ENCODE measurements at places on chromosomes 3 and 15.

- peaks cover 47% of the 10 kb centered on the region for H3K36me3 ChIP-seq
- H3K27ac ChIP-seq = no peak overlapping the region
- H3K4me1 ChIP-seq = peaks cover 22% of the 10 kb centered on the region
- H3K27me3 ChIP-seq = no peaks in the 10 kb centered on the region
- no peak for DNase-seq
These were observed 82.2 kb upstream of the SATB1 start for GRCh38 chr3:18507333-18507732.

- no peaks in the 10 kb centered on the region for H3K36me3 ChIP-seq
- no peaks in the 10 kb centered on the region for H3K4me1 ChIP-seq
- DNase-seq = no peak
- H3K27ac ChIP-seq = no peak overlapping the region
- no peak overlapping the region for H3K4me3 ChIP-seq
- no peaks in the 10 kb centered on the region for H3K27me3 ChIP-seq
These were observed 278.3 kb downstream of the CHL1 start for GRCh38 chr3:474828-475227.

GRCh38 chr3:125340121-125340520 lies 35.0 kb downstream of the ZNF148 start:
- no peak for DNase-seq
- H3K36me3 ChIP-seq = peaks cover 63% of the 10 kb centered on the region
- no peak overlapping the region for H3K27ac ChIP-seq
- no peaks in the 10 kb centered on the region for H3K27me3 ChIP-seq
- H3K4me3 ChIP-seq = no peak overlapping the region
- H3K4me1 ChIP-seq = peaks cover 23% of the 10 kb centered on the region

GRCh38 chr15:92205255-92205739 lies 188.4 kb upstream of the ST8SIA2 start:
- no peak overlapping the region for H3K4me3 ChIP-seq
- no peaks in the 10 kb centered on the region for H3K27me3 ChIP-seq

GRCh38 chr3:12428126-12428525 lies 56.2 kb upstream of the TSEN2 start:
- H3K27me3 ChIP-seq = peaks cover 3% of the 10 kb centered on the region
- H3K36me3 ChIP-seq = peaks cover 18% of the 10 kb centered on the region
- peaks cover 44% of the 10 kb centered on the region for H3K4me1 ChIP-seq
- no peak for DNase-seq

- H3K4me3 ChIP-seq = no peak overlapping the region
- no peaks in the 10 kb centered on the region for H3K27me3 ChIP-seq
- H3K36me3 ChIP-seq = peaks cover 32% of the 10 kb centered on the region
- H3K27ac ChIP-seq = no peak overlapping the region
- no peak for DNase-seq
- H3K4me1 ChIP-seq = peaks cover 13% of the 10 kb centered on the region
These were observed 3.1 kb upstream of the AP2M1 start for GRCh38 chr3:184171562-184171961.
